ENCODE measurements at places on chromosomes 16 and 17.

GRCh38 chr17:58271216-58271931 lies 9.4 kb downstream of the MPO start:
- DNase-seq, result no peak

- DNase-seq, result peak; percentile 84
Observed at GRCh38 chr16:58511933-58512815, 3.1 kb upstream of the SETD6 start.

GRCh38 chr17:62965174-62965685 lies 805 bp upstream of the TANC2 start:
- DNase-seq, result no peak

DNA sequence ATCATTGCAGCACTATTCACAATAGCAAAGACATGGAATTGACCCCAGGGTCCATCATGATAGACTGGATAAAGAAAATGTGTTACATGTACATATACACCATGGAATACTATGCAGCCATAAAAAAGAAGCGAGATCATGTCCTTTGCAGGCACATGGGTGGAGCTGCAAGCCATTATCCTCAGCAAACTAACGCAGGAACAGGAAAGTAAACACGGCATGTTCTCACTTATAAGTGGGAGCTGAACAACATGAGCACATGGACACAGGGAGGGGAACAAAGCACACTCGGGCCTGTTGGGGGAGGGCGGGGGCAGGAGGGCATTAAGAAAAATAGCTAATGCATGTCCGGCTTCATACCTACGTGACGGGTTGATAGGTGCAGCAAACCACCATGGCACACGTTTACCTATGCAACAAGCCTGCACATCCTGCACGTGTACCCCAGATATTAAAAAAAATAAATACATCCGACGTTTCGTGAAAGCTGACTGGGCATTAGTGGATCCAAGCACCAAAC lies 28.9 kb downstream of the ZNF778 start:
- DNase-seq, result no peak

DNA sequence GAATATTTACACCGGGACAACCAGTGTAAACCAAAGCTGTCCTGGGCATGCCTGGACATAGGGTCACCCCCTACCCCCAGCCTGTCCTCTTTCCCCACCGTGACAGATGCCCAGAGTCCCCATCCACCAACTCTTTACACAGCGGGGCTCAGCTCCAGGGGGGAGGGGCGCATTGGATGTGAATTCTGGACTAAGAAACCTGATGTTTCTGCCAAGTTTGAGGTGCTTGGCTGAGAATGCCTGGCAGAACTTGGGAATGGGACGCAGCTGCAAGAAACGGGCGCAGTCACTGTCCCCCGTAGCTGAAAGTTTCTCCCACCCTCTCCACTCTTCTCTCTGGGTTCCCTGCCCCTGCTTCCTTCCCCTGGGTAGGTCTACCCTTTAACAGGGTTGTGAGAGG lies 68.0 kb upstream of the CDC42EP4 start:
- no peak for DNase-seq

- DNase-seq, result no peak
Observed at GRCh38 chr17:79324194-79324593, 249.6 kb downstream of the ENGASE start.

DNA sequence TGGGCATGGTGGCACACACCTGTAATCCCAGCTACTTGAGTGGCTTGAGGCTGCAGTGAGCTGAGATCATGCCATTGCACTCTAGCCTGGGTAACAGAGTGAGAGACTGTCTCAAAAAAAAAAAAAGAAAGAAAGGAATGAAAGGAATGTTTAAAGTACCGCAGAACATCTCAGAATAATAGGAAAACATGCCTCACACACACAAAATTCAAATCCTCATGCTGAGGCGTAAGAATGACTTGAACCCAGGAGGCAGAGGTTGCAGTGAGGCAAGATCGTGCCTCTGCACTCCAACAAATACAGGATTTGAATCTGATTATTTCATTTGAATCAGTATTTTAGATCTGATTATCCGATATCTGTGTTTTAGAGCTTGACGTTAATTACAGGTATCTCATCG lies 21.3 kb upstream of the GAA start:
- no peak for DNase-seq

Data from neural crest cell (in vitro differentiated cells).